ENCODE measurements at places on chromosomes 1 and 21. TPM values are rescaled to one million over a fixed set of nuclear protein-coding genes. Genes with fewer than 3 reads are reported as not detected.
A peak's percentile ranks its signal among the peaks of the same experiment; 100 is the strongest.

Gene IVL
- not detected for total RNA-seq

Gene KCNJ9
- 0.09 TPM for total RNA-seq

- DNase-seq: no peak
- H3K27me3 ChIP-seq: no peaks in the 10 kb centered on the region
- no peak overlapping the region for H3K27ac ChIP-seq
- no peaks in the 10 kb centered on the region for H3K36me3 ChIP-seq
- no peak overlapping the region for H3K4me3 ChIP-seq
- H3K4me1 ChIP-seq: peaks cover 4% of the 10 kb centered on the region
Observed at GRCh38 chr1:57229076-57229475, 194.8 kb downstream of the DAB1 start.

DNA sequence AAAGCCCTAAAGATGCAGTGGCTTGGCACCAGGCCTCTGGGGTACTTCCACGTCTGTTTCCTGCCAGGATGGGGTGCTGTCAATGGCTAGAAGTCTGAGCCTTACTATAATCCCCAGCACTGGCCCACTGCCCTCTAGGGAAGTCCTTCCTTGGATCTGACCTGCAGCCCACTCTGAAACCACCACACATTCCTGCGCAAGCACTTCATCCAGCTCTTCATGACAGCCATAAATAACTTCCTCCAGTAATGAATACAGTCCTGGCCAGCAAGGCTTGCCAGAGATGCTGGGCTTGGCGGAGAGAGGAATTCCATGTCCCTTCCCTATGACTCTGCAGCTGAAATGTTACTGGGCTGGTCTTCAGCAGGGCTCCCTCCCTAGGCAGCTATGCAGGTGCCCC is 32.6 kb downstream of the ALPL start:
- H3K36me3 ChIP-seq: no peaks in the 10 kb centered on the region
- no peak overlapping the region for H3K4me3 ChIP-seq
- no peaks in the 10 kb centered on the region for H3K27me3 ChIP-seq

DNA sequence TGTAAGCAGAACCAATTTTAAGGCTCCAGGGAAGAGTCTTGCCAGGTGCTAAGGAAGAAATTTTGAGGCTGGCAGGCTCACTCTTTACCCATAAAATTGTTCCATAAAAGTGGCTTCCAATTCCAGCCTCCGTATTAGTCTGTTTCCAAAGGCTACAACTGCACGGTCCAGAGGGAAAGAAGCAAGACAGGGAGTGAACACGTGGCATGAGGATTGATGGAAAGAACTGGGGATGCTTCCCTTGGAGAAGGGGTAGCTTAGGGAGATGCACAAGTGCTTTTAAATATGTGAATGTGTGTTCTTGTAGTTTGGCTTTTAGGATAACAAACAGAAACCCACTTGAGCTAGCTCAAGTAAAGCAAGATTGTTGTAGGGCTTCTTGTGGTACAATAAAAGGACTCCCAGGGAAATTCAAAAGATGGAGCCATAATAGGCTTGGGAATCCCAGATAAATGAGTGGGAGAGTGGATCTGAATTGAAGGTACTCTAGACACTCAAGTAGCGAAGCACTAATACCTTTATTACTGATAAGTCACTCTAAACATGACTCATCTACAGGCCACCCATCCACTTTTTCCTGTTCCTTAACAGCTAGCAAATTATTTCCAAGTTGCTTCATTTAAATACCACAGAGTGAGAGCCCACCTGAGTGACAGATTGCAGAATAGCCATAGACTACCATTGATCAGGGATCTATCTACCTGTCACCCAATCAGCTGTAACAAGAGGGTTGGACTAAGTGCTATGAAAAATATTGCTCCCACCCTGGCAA is 34.8 kb upstream of the NPL start:
- no peaks in the 10 kb centered on the region for H3K36me3 ChIP-seq
- no peaks in the 10 kb centered on the region for H3K4me1 ChIP-seq
- H3K27ac ChIP-seq: no peak overlapping the region
- no peak for DNase-seq

DNA sequence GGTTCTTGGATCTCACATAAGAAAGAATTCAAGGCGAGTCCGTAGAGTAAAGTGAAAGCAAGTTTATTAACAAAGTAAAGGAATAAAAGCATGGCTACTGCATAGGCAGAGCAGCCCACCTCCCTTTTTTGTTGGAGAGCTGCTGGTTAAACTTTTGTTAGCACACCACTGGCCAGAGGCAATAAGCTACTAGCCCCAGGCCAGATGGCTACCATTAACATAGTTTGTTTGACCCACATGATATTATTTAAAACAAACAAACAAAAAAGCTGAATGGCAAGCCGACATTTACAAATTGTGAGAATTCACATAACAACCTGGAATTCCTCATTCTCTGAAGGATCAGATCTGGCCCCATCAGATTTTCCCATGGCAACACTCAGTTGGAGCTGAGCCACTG is 19.1 kb upstream of the PAXBP1 start:
- H3K4me3 ChIP-seq: no peak overlapping the region
- no peak for DNase-seq

DNA sequence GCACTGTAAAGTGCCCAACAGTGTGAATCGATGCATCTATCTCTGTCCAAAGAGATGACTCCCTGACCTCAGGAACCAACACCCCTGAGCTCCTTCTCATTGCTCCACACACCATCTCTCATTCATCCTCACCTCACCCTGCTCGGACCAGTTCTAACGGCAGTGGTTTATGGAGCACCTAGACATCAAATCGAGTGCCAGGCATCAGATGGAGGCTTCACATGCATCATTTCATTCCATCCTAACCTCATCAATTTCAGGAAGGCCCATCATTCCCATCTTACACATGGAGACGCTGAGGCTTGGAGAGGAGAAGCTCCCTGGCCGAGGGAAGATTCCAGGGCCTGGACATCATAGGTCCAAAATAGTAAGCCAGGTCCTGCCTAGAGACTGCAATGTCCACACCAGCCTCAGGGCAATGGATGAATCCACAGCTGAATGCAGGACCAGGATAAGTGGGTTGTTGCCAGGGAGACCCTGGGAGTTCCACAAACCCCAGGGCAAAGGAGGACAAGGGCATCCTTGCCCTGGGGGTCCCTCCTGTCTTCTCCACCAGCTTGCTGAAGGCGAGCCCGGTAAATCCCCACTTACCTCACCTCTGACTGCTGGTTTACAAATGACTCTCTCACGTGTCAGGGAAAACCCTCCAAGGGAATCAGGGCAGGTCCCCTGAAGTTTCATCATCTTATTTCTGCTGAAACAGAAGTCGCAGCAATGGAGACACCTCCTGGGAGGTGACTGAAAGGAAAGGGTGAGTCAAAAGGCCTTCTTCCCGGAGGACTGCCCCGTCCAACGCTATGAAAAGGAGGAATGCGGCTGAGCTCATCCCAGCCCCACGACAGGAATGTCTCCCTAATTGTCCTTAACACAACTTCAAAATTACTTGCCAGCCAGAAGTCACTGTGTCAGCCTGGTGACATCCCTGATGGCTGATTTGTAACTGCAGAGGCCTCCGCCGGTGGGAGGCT is 9.0 kb upstream of the IFFO2 start:
- H3K4me3 ChIP-seq: no peak overlapping the region
- no peaks in the 10 kb centered on the region for H3K4me1 ChIP-seq
- DNase-seq: peak; percentile 59
- H3K36me3 ChIP-seq: no peaks in the 10 kb centered on the region
- H3K27me3 ChIP-seq: no peaks in the 10 kb centered on the region

GRCh38 chr1:62299426-62300200 is 19.6 kb downstream of the KANK4 start:
- H3K4me1 ChIP-seq: peaks cover 9% of the 10 kb centered on the region
- peaks cover 3% of the 10 kb centered on the region for H3K27me3 ChIP-seq
- no peak for DNase-seq
- H3K27ac ChIP-seq: no peak overlapping the region
- no peaks in the 10 kb centered on the region for H3K36me3 ChIP-seq
- no peak overlapping the region for H3K4me3 ChIP-seq

DNA sequence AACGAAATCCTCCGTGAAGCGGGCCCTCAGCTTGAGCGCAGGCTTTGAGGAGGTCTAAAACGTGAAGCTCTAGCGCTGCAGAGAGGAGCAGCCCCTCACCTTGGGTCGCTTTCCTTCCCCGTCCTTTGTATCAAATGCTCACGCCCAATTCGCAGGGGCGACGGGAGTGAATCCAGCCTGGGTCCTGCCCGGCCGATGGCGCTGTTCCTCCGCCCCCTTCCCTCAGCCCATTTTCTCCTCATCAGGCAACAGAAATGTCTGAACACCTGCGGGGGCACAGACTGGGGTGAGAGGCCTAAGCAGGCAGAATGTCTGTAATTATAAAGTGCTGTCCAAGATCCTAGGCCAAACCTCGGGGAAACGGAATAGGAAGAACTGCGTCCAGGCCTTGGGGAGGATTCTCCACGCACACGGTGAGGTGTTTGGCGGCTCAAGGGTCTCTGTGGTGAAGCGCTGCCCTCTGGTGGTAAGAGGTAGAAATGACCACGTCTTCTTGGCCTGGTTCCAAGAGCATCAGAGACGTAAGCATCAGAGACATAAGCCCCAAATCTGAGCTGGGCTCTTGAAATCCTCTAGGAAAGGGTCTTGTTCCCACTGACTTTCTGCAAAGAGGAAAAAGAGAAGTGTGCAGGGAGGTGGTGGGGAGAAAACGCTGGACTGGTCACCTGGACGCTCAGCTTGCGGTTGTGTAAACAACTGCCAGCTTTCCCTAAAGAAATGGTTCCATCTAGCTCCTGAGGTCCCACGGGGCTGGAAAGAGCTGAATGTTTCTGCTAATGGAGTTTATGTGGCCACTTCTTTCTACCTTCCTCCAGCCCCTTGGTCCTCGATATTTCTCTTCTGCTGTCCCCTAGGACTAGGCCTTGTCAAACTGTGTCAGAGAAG is 92.1 kb upstream of the CD53 start:
- H3K4me3 ChIP-seq: peak overlapping the region; percentile 66

GRCh38 chr21:46119637-46120271 is 21.8 kb downstream of the COL6A2 start:
- no peak for DNase-seq
- peaks cover 15% of the 10 kb centered on the region for H3K36me3 ChIP-seq
- H3K27ac ChIP-seq: no peak overlapping the region
- H3K27me3 ChIP-seq: no peaks in the 10 kb centered on the region

Measured in H9 (cell line).